ENCODE measurements at places on chromosomes 4 and X. TPM values are rescaled to one million over a fixed set of nuclear protein-coding genes. Genes with fewer than 3 reads are reported as not detected.
A peak's percentile ranks its signal among the peaks of the same experiment; 100 is the strongest.

DNA sequence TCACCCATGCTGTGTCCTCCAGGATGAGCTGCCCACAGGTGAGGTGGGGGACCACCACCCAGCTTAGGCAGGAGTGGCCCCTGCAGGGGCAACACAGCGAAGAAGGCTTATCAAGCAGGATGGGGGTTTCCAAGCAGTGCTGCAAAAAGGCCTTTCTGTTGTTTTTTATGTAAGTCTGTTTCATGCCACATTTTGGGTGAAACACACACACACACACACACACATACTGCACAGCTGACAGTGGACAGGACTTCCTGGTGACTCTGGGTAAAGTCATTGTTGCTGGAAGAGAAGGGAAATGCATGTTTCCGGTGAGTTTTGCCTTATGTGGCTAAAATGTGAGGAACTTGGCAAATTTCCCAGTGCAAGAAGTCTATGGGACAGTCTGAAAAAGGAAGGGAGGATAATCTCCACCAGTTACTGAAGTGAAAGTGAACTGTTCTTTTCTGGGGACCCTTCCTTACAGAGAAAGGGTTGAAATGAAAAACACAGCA lies 119.2 kb downstream of the IRF2 start:
- peak; percentile 22 for DNase-seq
- no peaks in the 10 kb centered on the region for H3K36me3 ChIP-seq
- H3K27ac ChIP-seq: no peak overlapping the region
- no peaks in the 10 kb centered on the region for H3K27me3 ChIP-seq
- H3K4me3 ChIP-seq: no peak overlapping the region

- no peak overlapping the region for H3K27ac ChIP-seq
- H3K36me3 ChIP-seq: no peaks in the 10 kb centered on the region
- H3K4me1 ChIP-seq: no peaks in the 10 kb centered on the region
- H3K27me3 ChIP-seq: no peaks in the 10 kb centered on the region
These were observed 85.4 kb upstream of the GBA3 start for GRCh38 chr4:22607382-22607781.

The ARAP2 gene
- polyA plus RNA-seq: 0.08 TPM

- H3K27me3 ChIP-seq: no peaks in the 10 kb centered on the region
- DNase-seq: no peak
- no peaks in the 10 kb centered on the region for H3K4me1 ChIP-seq
- H3K36me3 ChIP-seq: no peaks in the 10 kb centered on the region
These were observed 15.1 kb downstream of the L1CAM start for GRCh38 chrX:153870791-153871360.

DNA sequence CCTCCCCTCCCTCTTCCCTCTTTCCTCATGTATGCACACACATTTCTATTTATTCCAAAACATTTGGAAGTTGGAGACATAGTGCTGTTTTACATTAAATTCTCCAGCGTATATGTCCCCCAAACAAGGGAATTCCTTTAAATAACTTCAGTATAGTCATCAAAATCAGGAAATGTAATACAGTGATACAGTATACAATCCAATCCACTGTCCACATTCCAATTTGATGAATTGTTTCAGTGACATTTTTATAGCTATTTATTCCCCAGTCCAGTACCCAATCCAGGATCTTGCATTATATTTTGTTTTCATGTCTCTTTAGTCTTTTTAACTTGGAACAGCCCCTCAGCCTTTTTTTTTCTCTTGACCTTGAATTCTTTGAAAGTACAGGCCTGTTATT lies 233.0 kb downstream of the DKK2 start:
- no peak overlapping the region for H3K27ac ChIP-seq
- no peaks in the 10 kb centered on the region for H3K27me3 ChIP-seq
- no peaks in the 10 kb centered on the region for H3K4me1 ChIP-seq
- H3K36me3 ChIP-seq: no peaks in the 10 kb centered on the region
- no peak overlapping the region for H3K4me3 ChIP-seq

The CAMK2D gene
- 3.2 TPM for polyA plus RNA-seq

GRCh38 chrX:100643956-100644860 lies at the start of gene SRPX2:
Gene SRPX2, plus strand, starts transcription at chrX:100644199. Its CDS starts 2,124 bp downstream, at chrX:100646323.
- no peak within 1 kb of the TSS for H3K4me3 ChIP-seq
- no peaks in the 10 kb centered on the region for H3K36me3 ChIP-seq
- H3K27ac ChIP-seq: no peak within 1 kb of the TSS
- peaks cover 10% of the 10 kb centered on the region for H3K4me1 ChIP-seq
- no peaks in the 10 kb centered on the region for H3K27me3 ChIP-seq

GRCh38 chr4:76953956-76954355 lies 4.4 kb downstream of the SEPTIN11 start:
- H3K27ac ChIP-seq: no peak overlapping the region
- H3K36me3 ChIP-seq: no peaks in the 10 kb centered on the region
- no peak overlapping the region for H3K4me3 ChIP-seq
- no peak for DNase-seq
- H3K27me3 ChIP-seq: peaks cover under 1% of the 10 kb centered on the region

DNA sequence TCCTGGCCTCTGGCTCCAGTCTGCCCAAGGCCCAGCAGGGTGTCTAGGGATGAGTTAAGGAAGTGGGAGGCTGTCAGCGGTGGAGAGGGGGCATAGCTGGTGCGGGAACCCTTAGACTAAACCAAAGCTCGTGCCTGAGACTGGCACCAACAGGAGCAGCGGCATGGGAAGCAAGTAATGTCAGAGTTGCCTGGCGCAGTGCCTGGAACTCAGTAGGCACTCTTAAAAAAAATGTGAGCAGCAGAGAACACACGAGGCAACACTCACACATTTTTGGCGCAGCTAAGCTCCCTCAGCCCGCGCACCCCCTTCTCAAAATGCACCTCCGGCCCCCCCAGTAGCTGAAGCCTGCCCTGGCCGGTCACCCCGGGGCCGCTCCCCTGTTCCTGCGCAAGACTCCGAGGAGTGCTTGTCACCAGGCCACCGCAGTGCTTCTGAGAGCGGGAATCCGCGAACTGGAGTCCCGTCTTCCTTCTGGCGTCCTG lies 583 bp downstream of the GABRE start:
- no peaks in the 10 kb centered on the region for H3K36me3 ChIP-seq
- peaks cover 9% of the 10 kb centered on the region for H3K27me3 ChIP-seq
- no peak overlapping the region for H3K27ac ChIP-seq
- H3K4me1 ChIP-seq: no peaks in the 10 kb centered on the region

The ARSJ gene
- polyA plus RNA-seq: 1.4 TPM

DNA sequence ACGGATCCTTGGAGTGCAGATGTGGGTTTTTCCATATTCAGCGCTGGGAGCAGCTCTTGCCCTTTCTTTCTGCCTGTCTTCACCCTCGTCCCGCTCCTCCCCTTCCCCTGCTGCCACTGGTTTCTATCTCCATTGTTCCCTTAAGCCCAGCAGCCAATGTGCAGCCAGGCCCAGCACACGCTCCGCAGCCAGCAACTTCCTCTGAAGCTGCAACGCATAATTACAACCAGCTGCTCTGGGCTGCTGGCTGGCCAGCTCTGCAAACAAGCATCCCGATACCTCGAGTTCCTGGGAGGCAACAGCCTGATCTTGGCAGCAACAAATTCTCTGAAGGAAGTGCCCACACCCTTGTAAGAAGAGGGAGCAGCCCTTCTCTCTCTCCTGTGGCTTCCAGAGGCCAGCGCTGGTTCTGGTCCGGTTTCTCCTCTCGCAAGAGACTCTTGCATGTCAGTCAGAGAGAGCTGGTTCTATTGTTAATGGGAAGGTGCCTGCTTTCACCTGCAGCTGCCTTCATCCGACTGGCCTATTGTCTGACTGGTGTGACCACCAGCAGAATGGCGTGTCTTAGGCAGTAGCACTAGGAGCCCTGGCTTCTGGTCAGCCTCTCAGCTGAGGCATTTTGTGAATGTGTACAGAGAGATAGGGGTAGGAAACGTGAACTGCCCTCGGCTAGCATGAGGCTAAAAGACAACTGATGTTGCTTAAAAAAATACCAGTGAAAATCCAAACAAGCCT lies 83.8 kb upstream of the MAML3 start:
- H3K4me1 ChIP-seq: peaks cover 25% of the 10 kb centered on the region
- H3K4me3 ChIP-seq: no peak overlapping the region
- H3K27ac ChIP-seq: peak overlapping the region; percentile 66
- H3K36me3 ChIP-seq: no peaks in the 10 kb centered on the region

- no peaks in the 10 kb centered on the region for H3K4me1 ChIP-seq
- H3K27ac ChIP-seq: no peak overlapping the region
- DNase-seq: no peak
- H3K4me3 ChIP-seq: no peak overlapping the region
- no peaks in the 10 kb centered on the region for H3K36me3 ChIP-seq
- no peaks in the 10 kb centered on the region for H3K27me3 ChIP-seq
These were observed 39.9 kb upstream of the GPRIN3 start for GRCh38 chr4:89347363-89348025.

- no peaks in the 10 kb centered on the region for H3K36me3 ChIP-seq
- no peaks in the 10 kb centered on the region for H3K27me3 ChIP-seq
- H3K4me1 ChIP-seq: no peaks in the 10 kb centered on the region
- H3K27ac ChIP-seq: no peak overlapping the region
- no peak overlapping the region for H3K4me3 ChIP-seq
These were observed 19.1 kb downstream of the SH3BP2 start for GRCh38 chr4:2811830-2812611.

The TCEAL7 gene
- 7.9 TPM for polyA plus RNA-seq

DNA sequence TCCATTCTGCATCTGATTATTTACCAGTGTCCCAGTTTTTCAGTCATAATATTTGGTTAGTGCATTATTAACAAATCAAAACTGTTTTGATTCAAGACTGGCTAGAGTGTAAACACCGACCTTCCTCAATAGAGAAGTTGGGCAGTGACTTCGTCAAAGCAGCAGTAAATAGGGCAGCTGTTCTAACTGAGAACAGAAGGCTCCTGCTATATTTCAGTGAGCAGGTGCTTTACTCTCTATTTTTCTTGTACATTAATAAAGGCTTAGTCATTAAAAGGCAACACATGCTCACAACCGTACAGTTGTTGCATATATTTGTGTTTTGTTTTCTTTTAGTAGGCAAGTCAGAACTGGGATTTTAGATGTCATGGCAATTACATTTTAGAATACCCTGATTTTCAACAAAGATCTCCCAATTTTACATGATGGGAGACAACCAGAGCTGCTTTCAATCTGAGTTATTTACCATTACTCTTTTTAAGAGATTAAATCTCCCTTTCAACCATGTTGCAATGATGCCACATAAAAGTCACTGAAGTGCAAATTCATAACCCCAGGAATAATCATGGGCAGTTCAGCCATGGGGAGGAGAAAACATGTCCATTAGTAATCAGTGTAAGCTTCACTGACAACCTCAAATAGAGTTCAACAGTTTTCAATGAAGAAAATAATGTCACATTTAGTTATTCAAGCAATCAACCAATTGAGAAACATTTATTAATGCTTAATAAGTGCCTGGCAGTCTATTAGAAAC lies 233.3 kb downstream of the NDST4 start:
- no peak overlapping the region for H3K4me3 ChIP-seq
- H3K36me3 ChIP-seq: no peaks in the 10 kb centered on the region
- no peaks in the 10 kb centered on the region for H3K4me1 ChIP-seq
- no peaks in the 10 kb centered on the region for H3K27me3 ChIP-seq

The CENPVL2 gene
- polyA plus RNA-seq: 8.0 TPM

The S100P gene
- polyA plus RNA-seq: not detected

- no peak for DNase-seq
- peaks cover 2% of the 10 kb centered on the region for H3K4me1 ChIP-seq
- H3K4me3 ChIP-seq: no peak overlapping the region
- H3K36me3 ChIP-seq: no peaks in the 10 kb centered on the region
- no peak overlapping the region for H3K27ac ChIP-seq
These were observed 31.5 kb upstream of the AFAP1 start for GRCh38 chr4:7971159-7971631.

GRCh38 chr4:81574991-81575390 lies 103.3 kb upstream of the RASGEF1B start:
- no peak overlapping the region for H3K4me3 ChIP-seq
- no peaks in the 10 kb centered on the region for H3K36me3 ChIP-seq
- H3K27me3 ChIP-seq: no peaks in the 10 kb centered on the region
- H3K4me1 ChIP-seq: no peaks in the 10 kb centered on the region
- DNase-seq: no peak

DNA sequence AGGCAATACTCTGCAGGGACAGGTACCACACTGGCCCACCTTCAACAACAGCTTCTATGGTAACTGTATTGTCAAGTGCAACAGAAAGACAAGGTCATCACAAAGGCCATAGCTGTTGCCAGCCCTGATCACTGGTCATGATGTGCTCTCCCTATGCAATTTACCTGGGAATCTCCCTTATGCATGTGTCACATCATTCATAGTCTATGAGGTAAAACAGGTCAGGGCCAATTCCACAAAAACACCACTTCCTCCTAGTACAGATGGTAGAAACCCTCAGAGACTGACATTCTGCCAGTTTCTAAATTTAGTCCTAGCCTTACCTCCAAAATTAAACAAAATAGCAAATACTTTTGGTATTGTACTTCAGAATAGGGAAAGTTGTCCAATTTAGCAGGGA lies 132.8 kb downstream of the MGST2 start:
- DNase-seq: no peak
- H3K27ac ChIP-seq: no peak overlapping the region
- H3K27me3 ChIP-seq: no peaks in the 10 kb centered on the region
- no peak overlapping the region for H3K4me3 ChIP-seq
- H3K4me1 ChIP-seq: no peaks in the 10 kb centered on the region

DNA sequence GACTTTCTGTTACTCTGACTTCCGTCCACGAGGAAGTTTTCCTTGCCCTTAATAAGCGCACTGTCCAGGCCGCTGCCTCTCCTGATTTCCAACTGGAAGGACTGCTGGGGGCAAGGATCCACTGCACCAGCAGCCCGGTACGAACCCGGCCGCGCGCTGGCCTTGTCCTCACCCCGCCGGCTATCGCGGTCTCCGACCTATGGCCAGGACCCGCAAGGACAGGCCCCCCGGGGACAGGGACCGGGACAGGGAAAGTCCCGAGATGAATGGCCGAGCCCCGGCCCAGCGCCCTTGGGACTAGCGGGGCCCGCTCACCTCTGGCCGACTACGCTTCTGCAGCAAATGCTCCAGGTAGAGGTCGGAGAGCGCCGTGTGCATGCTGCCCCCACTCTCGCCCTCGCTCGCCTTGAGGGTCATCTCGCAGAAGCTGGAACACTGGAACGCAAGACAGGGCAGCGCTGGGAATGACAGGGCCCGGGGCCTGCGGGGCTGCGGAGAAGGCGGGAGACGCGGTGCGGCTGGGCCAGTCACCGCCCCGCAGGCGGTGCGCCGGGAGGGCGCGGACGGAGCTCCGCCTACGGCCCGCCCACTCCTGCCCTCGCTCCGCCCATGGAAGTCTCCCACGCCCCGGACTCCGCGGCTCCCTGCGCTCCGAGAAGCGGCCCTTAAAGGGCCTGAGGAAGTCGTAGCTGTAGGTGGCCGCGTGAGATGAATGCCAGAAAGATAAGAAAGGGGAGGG lies at the start of gene MPP1:
Gene MPP1, minus strand, starts transcription at position 529 of the 739 bp plus-strand sequence. Its CDS starts 112 bp downstream, at position 417.
- H3K4me3 ChIP-seq: peak within 1 kb of the TSS; percentile 47
- DNase-seq: peak; percentile 76
- no peaks in the 10 kb centered on the region for H3K27me3 ChIP-seq
- H3K4me1 ChIP-seq: peaks cover 5% of the 10 kb centered on the region

- no peaks in the 10 kb centered on the region for H3K27me3 ChIP-seq
- no peak overlapping the region for H3K27ac ChIP-seq
- DNase-seq: no peak
These were observed 10.5 kb upstream of the SLC39A8 start for GRCh38 chr4:102355748-102356147.

The AKAP14 gene
- polyA plus RNA-seq: 0.77 TPM

The GAB1 gene
- polyA plus RNA-seq: 4.9 TPM

The TLR3 gene
- polyA plus RNA-seq: 1.00 TPM

GRCh38 chr4:143091862-143092261 lies 92.9 kb upstream of the USP38 start:
- no peaks in the 10 kb centered on the region for H3K4me1 ChIP-seq
- H3K36me3 ChIP-seq: peaks cover 6% of the 10 kb centered on the region
- DNase-seq: no peak
- H3K27me3 ChIP-seq: no peaks in the 10 kb centered on the region
